ENCODE measurements at places on chromosomes 5 and 9.

DNA sequence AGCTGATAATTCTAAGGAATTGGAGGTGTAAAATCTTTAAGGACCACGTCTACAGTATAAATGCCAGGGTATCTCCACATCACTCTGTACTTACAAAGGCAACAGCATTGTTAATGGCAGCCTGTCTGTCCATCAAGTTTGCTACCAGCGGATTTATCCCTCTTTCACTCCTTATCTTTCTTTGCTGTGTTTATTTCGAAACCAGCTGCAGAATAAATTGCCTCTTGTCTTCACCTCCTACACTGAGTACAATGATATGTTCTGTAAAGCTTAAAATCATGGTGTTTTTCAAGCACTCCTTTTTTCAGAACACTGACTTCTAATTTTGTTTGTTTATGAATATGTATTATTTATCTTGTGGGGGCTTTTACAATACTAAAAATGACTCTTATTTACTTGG lies 1088.1 kb downstream of the NR2F1-AS1 start:
- no peak for DNase-seq

DNA sequence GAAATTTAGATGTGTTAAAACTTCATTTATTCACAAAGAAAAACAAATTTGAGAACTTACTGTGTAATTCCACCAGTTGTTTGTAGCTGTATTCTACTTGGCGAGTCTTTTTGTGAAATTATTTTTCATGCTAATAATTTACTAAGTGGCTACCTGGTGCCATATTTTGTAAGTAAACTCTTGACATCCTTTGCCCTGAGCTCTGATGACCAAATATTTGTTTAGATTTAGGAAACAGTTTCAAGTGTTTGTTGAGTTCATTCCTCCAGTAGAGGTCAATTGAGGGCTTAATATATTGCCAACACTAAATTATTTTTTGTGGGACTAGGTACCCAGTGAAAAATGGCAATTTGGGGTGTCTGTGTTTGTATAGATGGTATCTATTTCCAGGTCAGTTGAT lies 3.7 kb downstream of the CNTLN start:
- no peak for DNase-seq

DNA sequence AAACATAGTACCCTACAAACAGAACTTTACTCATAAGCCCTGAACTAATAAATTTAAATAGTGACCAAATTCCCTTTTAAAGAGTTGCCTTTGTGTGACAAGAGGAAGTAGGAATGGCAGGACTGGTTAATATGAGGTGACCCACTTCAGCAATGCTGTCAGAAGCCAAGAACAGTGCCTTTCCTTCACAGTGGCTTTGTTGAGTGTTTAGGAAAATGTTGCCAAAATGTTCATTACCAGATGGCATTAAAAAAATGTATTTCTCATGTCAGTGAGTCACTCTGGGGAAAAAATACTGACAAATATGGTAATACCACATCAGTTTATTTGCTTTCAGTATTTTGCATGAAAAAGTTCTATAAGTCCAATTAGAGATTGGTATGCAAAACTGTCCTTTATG lies 103.3 kb downstream of the DIRAS2 start:
- DNase-seq, result no peak

DNA sequence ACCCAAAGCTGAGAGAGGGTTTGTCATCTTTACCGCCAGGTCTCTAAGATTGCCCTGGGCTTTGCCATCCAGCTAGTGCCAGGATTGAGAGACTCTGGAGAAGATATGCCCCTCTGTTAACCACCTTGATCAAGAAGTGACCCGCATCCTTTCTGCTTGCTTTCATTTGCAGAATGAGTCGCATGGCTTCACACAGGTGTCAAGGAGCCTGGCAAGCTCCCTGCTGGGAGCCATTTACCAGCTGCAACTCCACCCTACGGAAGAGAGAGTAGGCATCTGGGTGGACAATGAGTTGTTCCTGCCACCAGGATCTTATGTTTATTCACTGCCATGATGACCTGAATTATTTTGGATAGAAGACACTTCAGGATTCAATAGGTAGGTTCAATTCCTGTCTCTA lies 43.0 kb downstream of the HSD17B3 start:
- no peak for DNase-seq

DNA sequence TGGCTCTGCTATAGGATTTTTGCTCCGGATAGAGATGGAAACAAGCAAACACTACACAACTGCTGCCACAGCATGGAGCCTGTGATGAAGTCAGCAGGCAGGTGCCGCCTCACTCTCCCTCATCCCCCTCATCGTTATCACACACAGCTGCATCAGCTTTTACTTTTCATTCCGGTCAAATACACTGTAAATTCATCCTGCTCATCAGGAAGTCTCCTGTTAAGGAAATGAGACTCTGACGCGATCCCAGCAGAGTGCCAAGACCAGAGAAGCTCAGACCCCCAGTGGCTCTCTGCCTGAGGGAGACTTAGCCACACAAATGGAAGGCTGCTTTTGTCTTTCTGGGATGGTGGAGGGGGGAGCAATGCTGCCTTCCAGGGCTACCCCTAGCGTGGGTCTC lies 270.2 kb downstream of the ELAVL2 start:
- DNase-seq, result no peak

- DNase-seq, result no peak
Measured at GRCh38 chr5:177105691-177106476, 19.2 kb downstream of the FGFR4 start.

DNA sequence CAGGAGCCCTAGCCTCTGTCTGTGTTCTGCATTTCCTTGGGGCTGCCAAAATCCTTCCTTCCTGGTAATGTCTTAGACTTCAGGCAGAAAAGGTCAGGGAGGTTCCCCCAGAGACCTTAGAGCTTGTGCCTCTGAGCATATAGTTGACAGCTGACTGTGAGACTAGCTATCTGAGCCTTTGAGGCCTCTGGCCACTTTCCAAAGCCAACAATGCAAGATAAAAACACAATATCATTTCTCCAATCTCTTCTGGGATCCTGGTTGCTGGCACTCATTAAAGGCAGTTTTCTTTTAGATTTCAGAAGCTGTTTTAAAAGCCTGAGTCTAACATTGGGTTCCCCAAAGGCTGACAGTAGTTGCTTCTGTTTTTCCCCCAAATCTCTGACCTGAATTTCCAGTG lies 13.2 kb upstream of the GLRA1 start:
- DNase-seq, result no peak

DNA sequence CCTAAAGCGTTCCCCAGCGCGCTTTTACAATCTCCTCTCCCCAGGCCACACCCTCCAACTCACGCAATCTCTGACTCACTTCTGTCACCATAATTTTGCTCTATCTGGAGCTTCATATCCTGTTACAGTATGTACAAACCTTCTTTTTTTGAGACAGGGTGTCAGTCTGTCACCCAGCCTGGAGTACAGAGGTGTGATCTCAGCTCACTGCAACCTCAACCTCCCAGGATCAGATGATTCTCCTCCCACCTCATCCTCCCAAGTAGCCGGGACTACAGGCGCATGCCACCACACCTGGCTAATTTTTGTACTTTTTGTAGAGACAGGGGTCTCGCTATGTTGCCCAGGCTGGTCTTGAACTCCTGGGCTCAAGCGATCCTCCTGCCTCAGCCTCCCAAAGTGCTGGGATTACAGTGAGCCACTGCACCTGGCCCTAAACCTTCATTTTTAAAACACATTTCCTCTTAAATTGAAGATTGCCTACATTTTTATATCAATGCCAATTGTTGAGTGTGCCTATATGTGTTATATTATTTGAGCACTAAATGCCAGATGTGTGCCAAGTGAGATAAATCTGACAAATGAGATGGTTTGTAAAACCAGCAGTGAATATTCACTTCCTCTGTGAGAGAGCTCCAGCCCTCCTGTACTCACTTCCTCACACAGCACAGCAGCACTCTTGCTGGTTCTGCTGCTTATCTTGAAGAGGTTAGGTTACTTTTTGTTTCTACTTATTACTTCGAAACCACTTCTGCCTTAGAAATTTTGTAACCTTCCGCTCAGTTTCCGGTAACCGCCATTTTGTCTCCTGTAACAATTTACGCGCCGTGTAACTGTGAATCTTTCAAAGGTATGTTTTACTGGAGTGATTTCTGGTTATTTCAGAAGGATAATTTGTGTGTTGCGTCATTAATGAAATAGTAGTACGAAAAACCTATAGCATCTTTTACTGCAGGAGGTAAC lies 57.9 kb downstream of the DOCK8 start:
- peak; percentile 72 for DNase-seq

DNA sequence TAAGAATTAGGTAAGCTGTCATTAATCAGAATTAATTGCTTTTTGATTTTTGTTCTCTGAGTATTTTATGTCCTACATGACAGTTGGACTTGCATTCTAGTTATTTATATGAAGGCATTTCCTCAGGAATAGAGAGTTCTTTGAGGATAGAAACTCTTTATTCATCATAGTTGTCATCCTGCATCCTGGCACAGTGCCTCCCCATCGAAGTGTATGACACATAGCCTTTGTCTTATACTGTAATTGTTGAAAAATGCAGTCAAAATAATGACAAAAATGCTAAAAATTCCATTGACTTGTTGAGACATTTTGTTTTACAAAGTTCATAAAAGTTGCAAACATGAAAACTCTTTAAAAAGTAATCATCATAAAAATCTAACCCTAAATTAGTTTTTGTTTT lies 36.5 kb downstream of the CFAP95 start:
- DNase-seq, result no peak

- DNase-seq, result no peak
Measured at GRCh38 chr9:96413302-96414221, 4.6 kb downstream of the ZNF367 start.

Measured in T-helper 1 cell (primary cell).